ENCODE measurements at places on chromosomes 11 and 22.

GRCh38 chr11:58945663-58946062 lies 6.4 kb downstream of the GLYATL1 start:
- no peak for DNase-seq

DNA sequence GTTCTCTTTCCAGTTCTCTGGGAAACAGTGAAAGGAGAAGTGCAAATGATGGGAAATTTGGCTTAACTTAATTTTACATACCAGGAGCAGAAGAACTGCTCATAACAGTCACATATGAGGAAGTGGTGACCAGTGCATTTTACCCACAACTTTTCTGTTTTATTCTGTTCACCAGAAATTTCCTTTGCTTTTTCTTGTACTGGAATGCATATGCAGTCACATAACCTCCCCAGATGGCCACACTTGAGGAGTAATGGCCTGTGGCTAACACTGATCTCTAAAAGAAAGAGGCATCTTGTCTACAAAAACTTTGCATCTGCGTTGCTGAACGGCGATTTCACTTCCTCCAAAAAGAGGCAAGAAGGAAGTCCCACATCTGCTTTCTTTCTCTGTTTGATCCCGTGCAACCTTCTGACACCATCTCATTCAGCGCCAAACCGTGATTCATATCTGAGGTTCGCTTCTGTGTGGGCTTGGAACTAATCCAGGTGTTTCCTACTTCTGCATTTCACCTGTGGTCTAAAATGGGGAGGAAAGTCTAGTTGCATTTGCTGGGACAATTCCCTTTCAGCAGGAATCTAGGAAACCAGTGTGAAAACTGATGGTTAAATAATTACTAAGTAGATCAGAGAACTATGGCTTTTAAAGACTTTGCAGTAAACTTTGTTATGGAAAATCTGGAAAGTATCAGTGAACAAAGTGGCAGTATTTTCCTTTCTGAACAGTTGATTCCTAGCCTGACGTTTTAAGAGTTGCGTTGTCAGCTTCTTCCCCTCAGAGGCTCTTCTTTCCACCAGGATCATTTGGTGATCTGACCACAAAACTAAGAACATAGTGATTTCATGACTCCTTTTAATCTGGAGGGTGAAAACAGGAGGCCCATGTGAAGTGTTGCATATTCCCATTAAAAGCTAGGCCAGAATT lies 4.2 kb upstream of the MPEG1 start:
- DNase-seq, result peak; percentile 28

DNA sequence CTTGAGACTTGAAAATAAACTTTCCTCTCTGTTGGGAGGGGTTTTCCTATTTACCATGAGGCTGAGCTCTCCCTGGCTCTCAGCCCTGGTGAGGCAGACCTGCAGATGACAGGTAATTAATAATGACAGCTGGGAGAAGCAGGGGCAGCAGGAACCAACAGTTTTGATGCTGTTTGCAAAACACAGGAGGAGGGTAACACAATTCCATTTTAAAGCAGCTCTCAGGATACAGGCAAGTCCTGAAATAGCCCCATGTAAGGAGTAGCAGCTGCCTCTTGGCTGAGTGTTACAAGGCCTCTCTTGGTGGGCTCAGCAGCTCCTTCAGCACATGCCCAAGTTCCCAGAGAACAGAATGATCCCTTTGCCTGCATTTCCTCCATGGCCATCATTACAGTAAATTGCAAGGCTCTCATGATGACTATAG lies 13.3 kb downstream of the PARVA start:
- no peak for DNase-seq

DNA sequence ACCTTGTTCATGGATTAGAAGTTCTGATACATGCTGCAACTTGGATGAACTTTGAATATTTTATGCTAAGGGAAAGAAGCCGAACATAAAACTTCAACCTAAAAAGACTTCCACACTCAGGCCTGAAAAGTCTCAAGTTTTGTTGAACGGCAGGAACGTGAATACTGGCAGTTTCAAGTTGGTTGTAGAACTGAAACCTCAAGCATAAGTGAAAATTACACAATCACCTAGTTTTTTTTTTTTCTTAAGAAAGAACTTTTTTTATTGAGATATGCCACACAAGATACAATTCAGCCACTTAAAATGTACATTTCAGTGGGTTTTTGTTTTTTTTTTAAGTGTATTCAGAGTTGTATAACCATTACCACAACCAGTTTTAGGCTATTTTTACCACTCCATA lies 50.8 kb upstream of the ADORA2A start:
- DNase-seq, result no peak

DNA sequence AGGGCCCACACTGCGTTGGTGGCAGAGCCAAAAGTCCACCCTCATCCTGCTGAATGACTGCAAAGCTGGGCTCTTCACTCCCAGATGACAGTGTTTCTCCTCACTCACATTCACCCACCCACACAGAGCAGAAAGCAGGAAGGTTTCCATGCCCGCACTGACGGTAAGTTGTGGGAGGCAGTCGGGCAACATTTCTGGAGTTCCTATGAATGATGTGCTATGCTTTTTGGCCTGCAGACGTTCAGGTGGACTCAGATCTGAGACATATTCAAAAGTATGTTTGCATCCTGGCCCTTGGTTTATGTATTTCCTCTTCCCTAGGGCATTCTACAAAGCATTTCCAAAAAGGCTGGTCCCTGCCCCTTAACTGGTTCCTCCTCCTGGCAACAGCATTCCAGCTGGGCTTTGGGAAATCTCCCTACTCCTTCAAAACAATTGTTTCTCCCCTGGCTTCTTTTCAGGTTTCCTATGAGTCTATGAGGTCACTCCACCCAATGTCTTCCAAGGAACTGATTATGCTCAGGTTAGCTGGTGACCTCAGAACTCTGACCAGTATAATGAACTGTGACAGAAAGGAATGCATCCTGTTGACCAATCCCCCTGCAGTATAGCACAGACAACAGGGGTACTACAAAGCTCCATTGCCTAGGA lies 36.4 kb downstream of the PACSIN2 start:
- no peak for DNase-seq

DNA sequence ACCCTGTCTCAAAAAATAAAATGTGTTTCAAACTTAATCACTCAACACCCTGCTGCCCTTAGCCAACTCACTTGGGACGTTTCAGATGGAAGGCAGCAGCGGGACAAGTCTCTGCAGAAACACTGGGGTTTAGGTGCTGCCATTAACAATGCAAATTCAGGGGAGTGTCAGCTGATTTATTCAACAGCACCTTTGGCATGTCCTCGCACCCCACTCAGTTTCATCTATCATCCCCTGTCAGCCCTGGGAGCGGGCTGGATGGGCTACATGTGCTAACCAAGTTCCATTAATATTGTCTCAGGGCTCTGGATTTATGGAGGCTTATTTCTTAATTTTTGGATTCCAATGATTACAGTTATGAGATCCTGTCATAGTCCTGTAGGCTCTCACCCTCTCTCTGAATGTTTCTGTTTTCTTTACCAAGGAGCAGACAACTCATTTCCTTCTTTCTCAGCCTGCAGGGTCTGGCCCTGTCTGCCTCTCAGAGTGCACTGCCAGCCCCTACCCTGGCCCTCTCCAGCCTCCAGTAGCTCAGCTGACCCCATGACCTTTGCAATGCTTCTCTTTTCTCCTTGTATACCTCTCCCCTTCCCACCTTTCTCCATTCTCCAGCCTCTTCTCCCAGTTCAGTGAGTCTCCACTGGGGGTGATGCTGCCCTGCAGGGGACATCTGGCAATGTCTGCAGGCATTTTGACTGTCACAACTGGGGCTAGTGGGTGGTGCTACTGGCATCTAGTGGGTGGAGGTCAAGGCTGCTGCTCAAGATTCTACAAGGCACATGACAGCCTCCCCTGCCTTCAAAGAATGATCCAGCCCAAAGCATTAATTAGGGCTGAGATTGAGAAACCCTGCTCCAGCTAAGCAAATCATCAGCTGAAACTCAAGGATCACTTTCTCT lies 79.0 kb downstream of the APIP start:
- no peak for DNase-seq
